ENCODE measurements at places on chromosomes 3 and 15.

DNA sequence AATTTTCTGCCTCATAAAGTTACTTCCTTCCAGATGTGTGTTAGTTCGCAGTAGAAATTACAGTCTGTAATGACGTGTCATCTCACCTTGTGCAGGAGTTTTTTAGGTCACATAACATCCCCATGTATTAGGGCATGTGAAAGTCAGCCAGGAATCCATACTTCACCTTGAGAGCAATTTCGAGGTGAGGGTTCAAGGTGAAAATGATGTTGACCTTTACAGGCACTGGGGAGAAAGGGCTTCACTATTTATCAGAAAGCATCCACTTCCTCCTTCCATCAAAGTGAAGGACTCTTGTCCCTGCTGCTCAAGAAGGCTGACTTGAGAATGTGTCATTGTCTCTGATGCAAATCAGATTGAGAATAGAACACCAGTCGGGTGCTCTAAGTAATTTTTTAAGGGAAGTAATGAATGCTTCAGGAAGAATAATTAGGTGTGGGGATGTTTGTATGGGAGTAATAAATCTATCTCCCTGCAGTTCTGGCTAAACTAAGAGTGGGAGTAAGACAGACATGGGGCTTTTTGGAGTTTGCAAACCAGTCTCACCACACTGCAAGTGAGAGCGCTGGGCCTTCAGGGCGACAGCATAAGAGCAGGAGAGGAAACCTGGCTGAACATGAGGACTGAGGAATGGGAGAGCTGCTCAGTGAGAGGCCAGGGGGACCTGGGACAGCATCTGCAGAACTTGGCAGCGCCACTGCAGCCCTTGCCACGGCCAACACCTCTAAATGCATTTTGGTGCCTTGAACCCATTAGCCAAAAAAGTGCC is 85.9 kb upstream of the IL12A start:
- no peak for DNase-seq

DNA sequence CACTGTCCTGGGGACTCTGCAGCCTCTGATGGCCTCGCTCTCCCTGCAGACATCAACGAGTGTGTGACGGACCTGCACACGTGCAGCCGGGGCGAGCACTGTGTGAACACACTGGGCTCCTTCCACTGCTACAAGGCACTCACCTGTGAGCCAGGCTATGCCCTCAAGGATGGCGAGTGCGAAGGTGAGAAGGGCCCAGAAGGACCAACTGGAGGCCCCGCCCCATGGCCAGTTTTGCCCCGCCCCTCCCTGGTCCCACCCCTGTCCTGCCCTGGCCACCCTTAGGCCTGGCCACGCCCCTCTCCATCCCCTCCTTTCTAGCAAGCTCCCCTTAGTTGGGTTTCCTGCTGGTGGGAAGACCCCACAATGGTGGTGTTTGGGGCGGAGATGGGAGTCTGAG is 77.5 kb downstream of the FBLN2 start:
- no peak for DNase-seq

DNA sequence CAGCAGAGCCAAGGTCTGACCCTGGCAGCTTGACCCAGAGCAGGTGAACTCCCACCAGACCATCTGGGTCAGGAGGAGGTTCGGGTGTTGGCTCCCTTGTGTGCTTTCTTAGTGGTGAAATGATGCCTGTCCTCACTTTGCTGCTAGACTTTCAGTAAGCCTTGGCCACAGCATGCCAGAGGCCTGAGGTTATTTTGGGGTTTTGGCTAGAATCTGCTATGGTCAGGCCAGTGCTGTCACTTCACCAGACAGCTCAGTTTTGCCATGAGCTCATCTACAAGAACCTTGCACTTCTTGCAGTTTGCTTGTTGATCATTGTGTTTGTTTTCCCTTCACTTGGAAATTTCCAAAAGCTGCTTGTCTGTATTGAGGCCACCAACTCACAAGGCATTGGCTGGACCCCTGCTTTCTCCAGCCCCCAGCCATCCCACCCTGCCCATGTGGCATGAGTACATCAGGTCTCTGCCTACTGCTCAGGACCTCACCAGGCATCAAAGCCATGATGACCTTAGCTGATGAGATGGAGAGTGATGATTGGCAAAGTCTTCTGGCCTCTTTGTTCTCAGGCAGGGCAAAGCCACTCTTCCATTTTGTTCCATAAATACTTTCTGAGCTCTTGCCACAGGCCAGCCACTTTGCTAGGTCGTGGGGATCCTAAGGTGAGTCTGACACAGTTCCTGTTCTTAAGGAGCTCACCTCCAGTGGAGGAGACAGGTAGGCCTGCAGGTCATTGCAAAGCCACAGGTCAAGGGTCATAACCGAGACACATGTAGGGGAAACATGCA is 122.6 kb downstream of the ARNT2 start:
- DNase-seq: no peak

GRCh38 chr3:183870563-183870962 is 14.1 kb downstream of the PARL start:
- no peak for DNase-seq

All from stimulated activated CD4-positive, alpha-beta T cell treated with anti-CD3 and anti-CD28 coated beads, Interleukin-12 subunit alpha, Interleukin-12 subunit beta, amount 100 ng/mL, for 4 hours (primary cell).